GM19239 (cell line): ENCODE measurements at places on chromosomes 7 and 10.

DNA sequence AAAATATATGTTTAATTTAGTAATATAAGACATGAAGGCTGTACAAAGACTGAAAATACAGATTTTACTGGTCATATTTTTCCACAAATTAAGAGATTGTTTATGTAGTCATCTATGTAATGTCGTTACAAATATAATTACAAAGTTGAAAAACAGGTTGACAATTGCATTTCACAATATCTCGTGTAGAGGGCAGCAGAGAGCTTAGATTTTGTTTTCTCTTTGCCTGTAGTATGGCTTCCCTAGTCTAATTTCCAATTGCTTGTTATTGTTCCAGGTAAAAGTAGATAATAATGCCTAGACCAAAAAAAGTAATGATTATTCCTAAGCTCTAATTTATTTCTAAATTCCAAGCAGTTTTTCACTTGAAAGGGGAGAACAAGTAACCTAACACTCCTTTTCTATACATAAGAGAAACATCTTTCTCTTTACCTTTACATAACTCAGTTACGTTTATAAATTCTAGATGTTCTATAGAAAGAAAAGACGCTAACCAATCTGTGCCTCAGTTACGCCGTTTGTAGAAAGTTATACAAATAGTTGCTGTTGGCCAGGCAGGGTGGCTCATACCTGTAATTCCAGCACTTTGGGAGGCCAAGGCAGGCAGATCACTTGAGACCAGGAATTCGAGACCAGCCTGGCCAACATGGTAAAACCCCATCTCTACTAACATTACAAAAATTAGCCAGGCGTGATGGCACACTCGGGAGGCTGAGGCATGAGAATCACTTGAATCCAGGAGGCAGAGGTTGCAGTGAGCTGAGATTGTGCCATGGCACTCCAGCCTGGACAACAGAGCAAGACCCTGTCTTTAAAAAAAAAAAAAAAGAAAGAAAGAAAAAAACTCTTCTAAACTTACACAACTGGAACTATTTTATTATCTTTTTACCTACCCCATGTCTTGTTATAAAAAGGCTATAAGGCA lies 30.0 kb downstream of the NET1 start:
- DNase-seq, result peak; percentile 13

GRCh38 chr7:124575176-124575575 lies 190.4 kb downstream of the GPR37 start:
- DNase-seq, result no peak

DNA sequence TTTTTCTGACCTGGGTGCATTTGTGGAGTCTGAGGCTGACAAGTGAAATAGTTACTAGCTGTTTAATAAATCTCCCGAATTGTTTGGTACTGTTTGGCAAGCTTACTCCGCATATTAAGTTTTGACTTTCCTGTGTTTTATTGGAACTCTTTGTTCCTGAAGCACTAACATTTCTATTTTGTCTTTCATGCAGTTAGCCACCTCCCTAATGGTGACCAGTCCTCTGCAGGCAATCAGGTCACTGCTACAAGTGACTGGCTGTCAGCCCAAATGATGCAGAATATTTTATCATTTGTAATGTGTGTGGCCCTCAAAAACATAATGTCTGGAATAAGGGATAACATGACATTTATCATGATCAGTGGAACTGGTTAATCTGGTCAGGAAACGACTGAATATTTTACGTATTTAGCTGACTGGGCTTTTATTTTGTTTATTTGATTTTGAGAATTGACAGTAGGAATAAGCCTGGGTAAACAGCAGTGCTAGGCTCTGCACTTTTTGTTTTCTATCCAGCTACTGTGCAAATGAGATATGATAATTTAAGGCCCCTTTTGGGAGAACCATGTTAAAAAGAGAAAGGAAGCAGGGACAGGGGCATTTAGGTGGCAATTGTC lies 82.9 kb downstream of the ST7 start:
- no peak for DNase-seq

DNA sequence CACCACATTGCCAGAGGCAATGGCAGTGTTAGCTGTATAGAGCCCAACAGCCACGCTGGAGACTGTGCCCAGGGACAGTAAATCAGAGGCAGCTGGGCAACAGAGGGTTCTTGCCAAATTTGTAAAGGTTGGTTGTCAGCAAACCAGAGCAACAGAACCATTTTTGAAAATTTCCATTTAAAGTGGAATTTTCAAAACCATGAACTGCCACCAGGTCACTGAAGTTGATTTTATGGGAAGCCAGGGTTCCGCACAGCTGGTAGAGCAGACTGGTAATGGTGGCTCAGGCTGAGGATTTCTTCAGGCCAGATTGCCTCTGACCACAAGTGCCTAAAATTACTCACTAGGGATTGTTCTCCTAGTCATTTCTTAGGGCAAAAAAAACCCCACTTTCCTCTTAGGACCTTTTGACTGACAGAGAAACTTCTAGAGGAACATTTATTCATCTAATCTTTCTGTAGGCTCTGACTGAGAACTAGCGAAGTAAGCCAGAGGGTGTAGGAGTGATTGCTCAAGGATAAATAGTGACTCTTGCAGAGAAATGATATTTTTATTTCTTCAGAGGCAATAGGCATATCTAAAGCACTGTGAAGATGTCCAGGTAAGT lies 342.4 kb downstream of the BBS9 start:
- DNase-seq, result no peak

DNA sequence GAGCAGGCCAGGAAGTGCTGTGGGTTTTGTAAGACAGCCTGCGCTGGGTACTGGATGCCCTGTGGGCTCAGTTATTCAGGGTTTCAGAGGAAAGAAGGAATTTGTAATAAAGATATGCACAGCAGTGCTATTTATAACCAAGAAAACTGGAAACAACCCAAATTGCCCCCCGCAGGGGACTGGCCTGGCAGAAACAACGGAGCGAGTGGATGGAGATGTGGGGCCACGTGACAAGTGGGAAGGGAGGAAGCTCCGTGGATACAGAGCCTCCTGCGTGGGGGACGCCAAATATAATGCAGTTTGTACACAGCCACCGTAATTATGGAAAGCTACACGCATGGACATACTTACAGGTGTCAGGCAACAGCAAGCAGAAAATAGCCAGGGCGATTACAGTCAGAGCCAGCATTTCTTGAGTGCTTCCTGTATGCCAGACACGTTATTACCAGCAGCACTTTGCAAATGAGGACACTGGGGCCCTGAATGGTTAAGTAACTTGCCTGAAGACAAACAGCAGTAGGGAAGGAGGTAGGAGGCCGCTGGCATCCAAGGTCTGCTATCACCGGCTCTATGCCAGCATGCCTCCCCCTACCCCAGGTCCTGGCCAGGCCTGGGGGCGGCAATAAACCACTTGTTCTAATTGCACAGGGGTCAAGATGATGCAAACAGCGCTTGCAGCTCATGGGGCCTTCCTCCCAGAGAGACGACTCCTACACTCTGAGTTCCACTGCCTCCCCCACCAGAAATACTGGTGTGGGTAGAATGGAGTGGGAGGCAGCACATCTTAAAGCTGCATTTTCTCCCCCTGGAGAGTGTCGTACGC lies 8.7 kb upstream of the CAMK2B start:
- no peak for DNase-seq

GRCh38 chr7:109127145-109127544 lies 557.5 kb downstream of the DNAJB9 start:
- DNase-seq, result no peak

- no peak for DNase-seq
These were observed 575 bp downstream of the DLG5 start for GRCh38 chr10:77925795-77926565.

- DNase-seq, result no peak
These were observed 165.3 kb downstream of the WNT2 start for GRCh38 chr7:117157241-117158209.

DNA sequence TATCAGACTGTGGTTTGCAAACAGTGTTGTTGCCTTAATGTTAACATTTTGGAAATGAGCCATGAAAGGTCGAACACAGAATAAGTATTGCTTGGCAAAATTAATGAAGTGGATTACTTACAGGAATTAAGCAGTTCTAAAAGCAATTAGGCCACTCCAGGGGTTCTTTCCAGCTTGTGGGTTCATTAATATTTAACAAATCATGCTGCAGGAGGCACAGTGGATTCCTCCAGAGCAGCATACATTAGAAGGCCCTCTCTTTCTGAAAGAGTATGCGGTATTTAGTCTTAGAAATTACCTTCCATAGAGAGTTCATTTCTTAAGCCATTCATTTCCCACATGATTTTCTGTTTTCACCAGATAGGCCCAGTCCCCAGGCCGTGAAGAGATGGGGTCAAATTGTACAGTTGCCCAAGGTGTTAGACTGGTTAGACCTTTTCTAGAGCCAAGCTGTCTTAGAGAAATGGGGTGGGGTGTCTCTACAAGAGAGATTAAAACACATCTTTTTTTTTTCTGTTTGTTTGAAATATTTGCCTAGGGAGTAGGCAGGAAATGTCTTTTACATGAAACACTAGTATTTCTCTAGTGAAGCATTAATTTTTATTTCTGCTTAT lies 40.0 kb upstream of the AGR3 start:
- DNase-seq, result no peak

- DNase-seq, result no peak
These were observed 45.3 kb upstream of the CDK1 start for GRCh38 chr10:60732807-60733516.

DNA sequence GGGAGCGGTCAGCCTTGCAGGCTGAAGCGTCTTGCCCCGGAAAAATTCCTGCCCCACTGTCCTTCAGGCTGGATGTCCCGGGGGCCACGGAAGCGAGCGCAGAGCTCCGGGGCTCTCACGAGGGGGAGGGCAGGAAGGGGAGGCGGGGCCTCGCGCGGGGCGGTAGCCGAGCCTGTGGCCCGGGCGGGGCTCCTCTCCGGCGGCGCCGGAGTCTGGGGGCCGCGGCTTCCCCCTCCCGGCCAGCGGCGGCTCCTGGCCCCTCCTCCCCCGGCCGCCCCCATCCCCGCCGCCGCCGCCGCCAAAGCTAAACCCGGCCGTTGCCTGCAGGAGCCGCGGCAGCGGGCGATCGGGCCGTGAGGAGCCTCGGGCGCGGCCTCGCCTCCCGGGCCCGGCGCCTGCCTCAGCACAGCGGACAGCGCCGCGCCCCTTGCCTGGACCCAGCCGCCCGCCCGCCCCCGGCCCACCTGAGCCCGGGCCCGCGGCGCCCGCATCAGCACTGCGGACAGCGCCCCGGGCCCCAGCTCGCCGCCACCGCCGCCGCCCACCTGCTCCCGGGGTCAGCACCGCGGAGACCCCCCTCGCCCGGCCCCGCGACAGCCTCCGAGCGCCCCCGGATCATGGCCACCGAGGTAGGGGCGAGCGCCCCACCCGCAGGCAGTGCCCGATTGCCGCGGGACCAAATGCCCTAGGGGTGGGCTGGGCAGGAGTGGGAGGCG lies at the start of gene GOLGA7B:
Gene GOLGA7B, plus strand, starts transcription at position 157 of the 716 bp plus-strand sequence. Its CDS starts 461 bp downstream, at position 618.
- peak; percentile 61 for DNase-seq
